Spinal cord (tissue), 10 donors: ENCODE measurements at places on chromosomes 6 and 20.

- no peak for DNase-seq
Measured at GRCh38 chr20:25280574-25281535, 33.0 kb downstream of the PYGB start.

DNA sequence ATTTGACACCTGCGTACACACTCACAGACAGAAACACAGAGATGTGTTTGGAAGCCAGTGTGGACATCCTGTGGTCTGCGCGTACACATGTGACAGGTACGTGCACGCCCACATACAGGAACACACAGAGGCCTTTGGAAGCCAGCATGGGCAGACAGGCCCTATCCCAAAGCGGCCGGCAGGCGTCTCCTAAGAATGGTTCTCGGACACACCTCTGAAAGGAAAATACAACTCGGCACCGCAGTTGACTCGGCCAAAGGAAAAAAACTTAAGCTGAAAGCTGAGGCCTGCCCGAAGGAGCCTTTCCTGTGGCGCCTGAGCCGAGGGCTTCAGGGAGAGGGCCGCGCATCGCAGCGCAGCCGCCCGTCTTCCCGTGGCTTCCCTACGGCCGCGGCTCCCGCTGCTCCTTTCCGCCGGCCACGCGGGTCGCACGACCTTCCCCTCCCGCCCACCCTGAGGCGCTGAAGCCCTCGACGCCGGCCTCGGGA, 1.4 kb upstream of the CEP43 start:
- peak; percentile 67 for DNase-seq

DNA sequence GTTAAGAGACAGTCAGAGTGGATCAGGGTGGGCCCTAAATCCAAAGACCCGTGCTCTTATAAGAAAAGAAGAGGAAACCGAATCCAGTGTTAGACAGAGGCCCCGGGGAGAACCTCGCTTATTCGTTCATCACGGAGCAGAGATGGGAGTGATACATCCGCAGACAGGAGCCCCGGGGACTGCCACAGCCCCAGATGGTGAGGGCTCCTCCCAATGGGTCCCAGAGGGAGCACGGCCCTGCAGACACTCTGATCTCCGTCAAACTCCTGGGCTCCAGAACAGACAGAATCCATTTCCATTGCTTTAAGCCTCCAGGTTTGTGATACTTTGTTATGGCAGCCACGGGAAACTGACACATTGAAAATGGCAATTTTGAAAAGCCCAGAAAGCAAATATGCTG, 47.0 kb downstream of the CDH4 start:
- DNase-seq = no peak

- DNase-seq = no peak
Measured at GRCh38 chr6:159700970-159701369, 7.9 kb upstream of the SOD2 start.

GRCh38 chr6:67757465-67758033, 877.5 kb upstream of the ADGRB3 start:
- DNase-seq = no peak

DNA sequence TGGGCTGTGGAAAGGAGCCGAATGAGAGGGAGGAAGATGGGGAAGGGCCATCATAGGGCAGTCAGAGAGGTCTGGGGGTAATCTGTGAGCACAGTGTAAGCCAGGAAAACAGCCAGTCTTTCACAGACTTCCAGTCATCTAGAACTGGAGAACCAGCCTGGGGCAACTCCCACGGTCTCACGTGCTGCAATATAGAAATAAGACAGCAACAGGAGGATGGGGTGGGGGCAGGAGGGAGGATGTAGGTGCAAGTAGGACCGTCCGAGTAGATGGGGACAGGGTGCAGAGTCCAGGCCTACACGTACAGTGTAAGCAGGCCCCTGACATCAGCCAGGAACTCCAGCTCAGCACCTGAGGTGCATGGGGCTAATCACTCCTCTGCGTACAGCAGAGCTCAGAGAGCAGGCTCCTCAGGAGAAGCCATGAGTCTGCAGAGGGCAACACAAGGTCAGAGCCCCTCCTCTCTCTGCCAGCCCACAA, 58.2 kb upstream of the TNFAIP3 start:
- DNase-seq = no peak

GRCh38 chr6:37207903-37208456, 38.0 kb downstream of the PIM1 start:
- no peak for DNase-seq

DNA sequence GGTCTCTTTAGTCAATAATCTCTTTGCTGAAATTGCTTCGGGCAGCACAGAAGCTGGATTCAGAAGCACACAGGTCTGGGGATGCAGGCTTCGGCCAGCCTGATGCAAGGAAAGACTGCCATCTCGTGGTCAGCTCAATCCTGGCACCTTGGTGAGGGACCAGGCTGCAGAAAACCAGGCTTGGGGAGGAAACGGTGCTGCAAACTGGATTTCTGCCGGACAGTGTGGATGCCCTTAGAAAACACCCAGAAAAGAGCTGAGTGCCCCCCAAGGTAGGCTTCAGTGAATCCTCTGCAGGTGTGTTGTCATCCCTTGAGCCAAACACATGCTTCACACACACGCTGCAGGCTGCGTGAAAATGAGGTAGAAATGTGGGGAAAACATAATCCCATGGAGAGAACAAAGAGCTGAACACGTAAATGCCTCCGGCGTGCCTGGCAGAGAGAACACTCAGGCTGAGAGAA, 89.8 kb upstream of the PAX1 start:
- peak; percentile 92 for DNase-seq

DNA sequence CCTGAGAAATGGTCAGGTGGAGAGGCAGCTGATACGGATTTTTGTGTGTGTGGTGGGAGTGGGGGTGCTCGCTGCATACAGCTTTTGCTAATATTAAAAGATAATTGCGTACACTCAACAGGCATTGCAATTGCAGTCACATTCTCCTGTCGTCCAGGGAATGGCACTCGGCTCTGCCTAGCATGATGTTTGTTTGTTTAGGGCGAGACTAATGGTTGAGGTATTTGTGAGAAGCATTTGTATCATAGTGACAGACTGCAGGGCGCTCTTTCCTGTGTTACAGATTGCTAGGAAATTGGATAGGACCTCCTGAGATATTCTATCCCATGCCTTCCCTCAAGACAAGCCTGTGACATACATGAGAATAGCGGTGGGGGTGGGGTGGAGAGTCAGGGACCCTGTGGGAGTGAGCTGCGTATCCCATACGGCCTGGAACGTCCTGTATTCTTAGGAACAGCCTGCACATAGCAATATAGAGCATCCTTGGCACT, 207.4 kb downstream of the SOX4 start:
- DNase-seq = no peak
